ENCODE measurements at places on chromosomes 13 and 19. TPM values are rescaled to one million over a fixed set of nuclear protein-coding genes. Genes with fewer than 3 reads are reported as not detected.

Gene TNFSF11
- total RNA-seq: 3.7 TPM

GRCh38 chr13:107067381-107067780 is 499.4 kb upstream of the ARGLU1 start:
- H3K27me3 ChIP-seq: no peaks in the 10 kb centered on the region
- H3K27ac ChIP-seq: no peak overlapping the region
- DNase-seq: no peak
- H3K4me1 ChIP-seq: no peaks in the 10 kb centered on the region
- H3K4me3 ChIP-seq: no peak overlapping the region

- no peak overlapping the region for H3K4me3 ChIP-seq
- peaks cover 4% of the 10 kb centered on the region for H3K36me3 ChIP-seq
- H3K27ac ChIP-seq: peak overlapping the region; percentile 23
- no peak for DNase-seq
Measured at GRCh38 chr19:3673506-3674439, 26.5 kb downstream of the PIP5K1C start.

DNA sequence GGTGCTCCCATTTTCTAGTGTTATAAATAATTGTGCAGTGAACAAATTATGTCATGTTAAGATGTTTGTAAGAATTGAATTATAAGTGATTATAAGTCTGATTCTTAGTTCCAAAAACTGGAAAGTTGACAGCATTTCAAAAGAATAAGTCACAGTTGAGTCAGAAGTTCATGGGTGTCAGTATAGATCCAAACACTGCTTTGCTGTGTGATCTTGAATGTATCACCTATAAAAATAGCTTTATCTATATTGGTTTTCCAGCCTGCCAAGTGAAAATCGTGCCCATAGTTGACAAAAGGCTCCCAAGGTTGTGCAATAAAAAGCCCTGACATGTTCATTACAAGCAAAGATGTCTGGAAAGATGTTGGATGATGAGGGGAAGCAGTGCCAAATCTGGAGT is 336.0 kb downstream of the MTUS2 start:
- H3K4me3 ChIP-seq: no peak overlapping the region
- no peak for DNase-seq
- no peaks in the 10 kb centered on the region for H3K4me1 ChIP-seq

DNA sequence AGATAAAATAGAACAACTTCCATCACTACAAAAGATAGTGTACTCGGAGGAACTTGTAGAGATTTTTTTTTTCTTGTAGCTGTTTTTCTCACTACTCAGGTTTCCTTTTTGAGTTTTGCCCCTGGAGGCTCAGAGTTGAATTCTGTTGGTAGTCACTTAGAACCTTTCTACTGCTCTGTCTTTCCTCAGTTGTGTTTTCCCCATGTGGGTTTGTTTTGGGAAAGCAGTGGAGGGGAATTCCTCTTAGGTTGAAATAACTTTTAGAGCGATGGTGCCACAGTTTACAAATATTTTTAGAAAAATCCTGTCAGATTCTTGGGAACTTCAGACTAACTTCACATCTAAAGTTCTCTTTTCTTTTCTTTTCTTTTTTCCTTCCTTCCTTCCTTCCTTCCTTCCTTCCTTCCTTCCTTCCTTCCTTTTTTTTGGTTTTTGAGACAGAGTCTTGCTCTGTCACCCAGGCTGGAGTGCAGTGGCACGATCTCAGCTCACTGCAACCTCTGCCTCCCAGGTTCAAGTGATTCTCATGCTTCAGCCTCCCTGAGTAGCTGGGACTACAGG is 65.8 kb downstream of the LRCH1 start:
- H3K27ac ChIP-seq: no peak overlapping the region
- no peaks in the 10 kb centered on the region for H3K36me3 ChIP-seq
- H3K27me3 ChIP-seq: no peaks in the 10 kb centered on the region
- DNase-seq: no peak
- peaks cover 46% of the 10 kb centered on the region for H3K4me1 ChIP-seq

DNA sequence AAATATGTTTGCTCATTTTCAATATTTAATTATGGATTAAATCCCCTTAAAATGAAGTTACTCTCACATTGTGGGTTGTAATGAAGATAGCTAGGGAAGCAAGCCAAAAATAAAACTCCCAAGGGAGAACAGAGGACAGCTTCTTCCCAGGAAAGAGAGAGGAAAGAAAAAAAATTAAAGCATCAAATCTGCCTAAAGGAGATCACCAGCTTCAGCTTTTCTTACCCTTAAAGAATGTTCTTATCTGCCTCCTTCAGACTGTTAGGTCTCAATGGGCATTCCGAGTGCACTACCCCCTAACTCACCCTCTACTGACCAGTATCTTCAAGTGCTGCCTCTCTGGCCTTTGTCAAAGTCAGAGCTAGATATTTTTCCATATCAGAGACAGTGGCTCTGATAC is 55.2 kb downstream of the XPO4 start:
- no peak for DNase-seq
- H3K27ac ChIP-seq: no peak overlapping the region
- H3K27me3 ChIP-seq: no peaks in the 10 kb centered on the region
- no peaks in the 10 kb centered on the region for H3K4me1 ChIP-seq
- no peak overlapping the region for H3K4me3 ChIP-seq
- peaks cover 10% of the 10 kb centered on the region for H3K36me3 ChIP-seq

GRCh38 chr19:9078651-9079050 is 8.2 kb upstream of the OR1M1 start:
- no peaks in the 10 kb centered on the region for H3K4me1 ChIP-seq
- H3K4me3 ChIP-seq: no peak overlapping the region
- no peak for DNase-seq
- H3K27ac ChIP-seq: no peak overlapping the region
- H3K36me3 ChIP-seq: no peaks in the 10 kb centered on the region
